ENCODE measurements at places on chromosomes 4 and X.
A peak's percentile ranks its signal among the peaks of the same experiment; 100 is the strongest.

GRCh38 chrX:51893931-51894696 is 691 bp downstream of the MAGED1 start:
- DNase-seq = peak; percentile 23

- no peak for DNase-seq
Observed at GRCh38 chr4:23500894-23501449, 388.9 kb downstream of the PPARGC1A start.

- DNase-seq = no peak
Observed at GRCh38 chrX:66005830-66006449, 33.9 kb downstream of the VSIG4 start.

DNA sequence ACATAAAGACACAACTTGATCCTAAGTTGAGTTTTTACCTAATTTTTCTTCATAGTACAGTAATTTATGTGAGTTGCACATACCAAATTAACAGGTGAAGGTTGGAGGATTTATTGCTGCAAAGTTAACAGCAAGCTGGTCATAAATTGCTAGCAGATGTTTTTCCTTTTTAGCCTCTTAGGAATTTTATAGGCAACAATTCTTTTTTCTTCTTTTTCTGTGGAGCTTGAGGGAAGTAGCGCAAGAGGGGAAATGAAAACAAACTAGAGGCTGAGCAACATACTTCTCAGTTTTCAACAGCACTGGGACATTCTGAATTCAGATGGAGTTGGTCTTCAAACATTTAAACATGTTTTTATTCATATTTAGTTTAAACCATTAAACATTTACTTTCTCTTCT is 63.7 kb upstream of the TLR2 start:
- DNase-seq = no peak

DNA sequence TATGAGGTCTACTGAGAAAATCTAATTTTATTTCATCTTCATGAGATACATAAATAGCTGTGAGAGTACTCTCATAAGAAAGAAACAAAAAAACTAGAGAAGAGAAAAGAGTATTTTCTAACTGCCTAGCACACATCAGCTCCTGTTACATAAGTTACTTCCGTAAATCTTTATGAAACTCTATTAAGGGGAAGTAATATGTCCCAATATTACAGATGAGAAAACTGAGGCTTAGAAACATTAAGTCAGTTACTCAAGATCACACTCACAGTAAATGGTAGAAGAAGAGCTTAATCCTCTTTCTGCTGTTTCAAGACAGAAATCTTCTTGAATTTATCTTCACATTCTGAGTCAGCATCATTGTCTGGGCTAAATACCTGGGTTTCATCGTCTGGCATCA is 164.1 kb downstream of the DTHD1 start:
- DNase-seq = no peak

DNA sequence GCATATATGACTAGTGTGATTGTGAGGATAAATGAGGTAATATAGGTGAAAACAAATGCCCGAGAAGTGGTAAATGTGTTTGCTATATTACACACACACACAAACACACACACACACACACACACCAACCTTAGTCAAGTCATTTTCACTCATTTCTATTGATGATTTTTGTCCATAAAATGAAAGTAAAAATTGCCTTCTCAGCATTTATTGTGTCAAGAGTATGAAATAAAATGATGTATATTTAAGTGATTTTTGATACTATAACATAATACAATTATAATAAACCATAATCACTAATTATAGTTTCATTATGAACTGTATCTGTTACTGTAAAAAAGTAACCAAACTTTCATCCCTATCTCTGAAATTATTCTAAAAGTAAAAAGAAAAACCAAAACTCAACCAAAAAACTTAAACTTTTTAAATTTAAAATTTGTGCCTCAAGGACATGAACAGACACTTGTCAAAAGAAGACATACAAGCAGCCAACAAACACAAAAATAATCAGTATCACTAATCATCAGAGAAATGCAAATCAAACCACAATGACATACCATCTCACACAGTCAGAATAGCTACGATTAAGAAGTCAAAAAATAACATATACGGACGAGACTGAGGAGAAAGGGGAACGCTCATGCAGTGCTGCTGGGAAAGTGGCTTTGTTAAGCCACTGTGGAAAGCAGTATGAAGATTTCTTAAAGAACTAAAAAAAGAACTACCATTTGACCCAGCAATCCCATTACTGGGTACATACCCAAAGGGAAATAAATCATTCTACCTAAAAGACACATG is 601.0 kb downstream of the TMA16 start:
- DNase-seq = no peak

DNA sequence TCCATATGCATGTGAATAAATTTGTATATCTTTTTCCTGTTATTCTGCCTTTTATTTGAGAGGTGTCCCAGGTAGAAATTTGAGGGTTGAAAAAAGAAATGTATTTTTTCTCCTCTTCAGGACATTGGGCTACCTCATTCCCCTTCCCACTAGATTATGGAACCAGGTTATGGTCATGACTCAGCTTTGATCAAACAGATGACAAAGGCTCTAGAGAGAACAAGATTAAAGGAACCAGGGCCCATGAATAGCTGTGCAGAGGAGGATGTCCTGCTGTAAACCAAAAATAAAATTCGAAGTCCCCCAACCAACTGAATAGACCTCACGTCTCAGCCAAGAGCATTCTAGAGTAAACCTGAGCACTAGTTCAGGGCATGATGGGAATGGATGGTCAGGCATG is 313.2 kb downstream of the RAPGEF2 start:
- no peak for DNase-seq

DNA sequence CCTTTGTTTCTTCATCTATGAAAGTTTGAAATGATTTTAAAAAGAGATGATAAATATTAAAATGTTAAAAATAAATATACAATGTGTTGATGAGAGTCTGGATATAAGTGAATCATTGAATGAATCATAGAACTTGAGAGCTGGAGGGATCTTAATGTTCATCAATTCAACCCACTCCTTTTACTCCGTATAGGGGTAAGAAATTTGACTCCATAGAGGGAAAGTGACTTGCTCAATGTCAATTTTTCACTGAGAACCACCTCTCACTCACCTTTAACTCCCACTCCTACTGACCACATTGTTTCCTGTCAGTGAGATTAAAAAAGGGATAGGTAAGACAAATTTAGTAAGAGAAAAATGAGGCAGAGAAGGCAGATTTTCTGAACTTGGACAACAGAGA is 557.2 kb upstream of the GRIA3 start:
- no peak for DNase-seq

DNA sequence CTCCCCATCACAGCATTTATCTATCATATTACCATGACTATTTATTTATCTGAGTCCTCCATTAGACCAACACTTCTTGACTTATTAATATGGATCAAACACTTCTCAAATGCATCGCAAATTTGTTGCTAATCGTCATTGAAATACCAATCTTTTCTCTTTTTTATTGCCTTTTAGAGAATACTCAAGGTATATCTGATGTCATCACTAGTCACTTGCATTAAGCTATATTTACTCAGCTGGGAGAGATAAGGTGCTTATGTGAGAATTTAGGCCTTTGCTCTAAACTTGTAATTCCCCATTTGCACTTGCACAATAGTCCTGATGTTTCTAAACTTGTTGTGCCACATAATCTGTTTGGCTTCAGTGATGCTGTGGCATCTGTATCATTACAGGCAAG is 95.0 kb downstream of the RASGEF1B start:
- DNase-seq = no peak

DNA sequence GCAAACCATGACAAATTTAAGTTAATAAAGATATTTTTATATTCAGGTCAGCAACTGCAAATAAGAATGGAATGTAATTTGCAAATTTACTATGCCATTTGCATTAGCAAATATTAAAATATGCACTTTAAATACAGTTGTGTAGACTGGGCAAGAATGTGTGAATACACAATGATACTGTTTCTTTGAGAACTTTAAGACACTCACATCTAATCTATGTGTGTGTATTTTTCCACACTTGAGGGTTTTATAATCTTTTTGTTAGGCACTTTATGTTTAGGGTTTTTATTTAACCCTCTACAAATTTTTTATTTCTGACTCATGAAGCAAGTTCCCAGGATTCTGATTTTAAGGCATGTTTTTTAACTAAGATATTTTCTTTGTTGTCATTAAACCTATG is 23.9 kb upstream of the NDNF start:
- no peak for DNase-seq

GRCh38 chr4:76523593-76523992 is 88.6 kb downstream of the SHROOM3 start:
- DNase-seq = no peak

- DNase-seq = no peak
Observed at GRCh38 chrX:75784680-75785491, at the start of gene MAGEE2. Gene MAGEE2, minus strand, starts transcription at chrX:75785254. Its CDS starts 203 bp downstream, at chrX:75785051.

- no peak for DNase-seq
Observed at GRCh38 chr4:134297765-134298164, 96.2 kb upstream of the PABPC4L start.

- peak; percentile 13 for DNase-seq
Observed at GRCh38 chr4:71184195-71184781, 154.5 kb upstream of the SLC4A4 start.

GRCh38 chrX:28586981-28587551 is at the start of gene IL1RAPL1:
Gene IL1RAPL1, plus strand, starts transcription at chrX:28587446.
- DNase-seq = no peak

DNA sequence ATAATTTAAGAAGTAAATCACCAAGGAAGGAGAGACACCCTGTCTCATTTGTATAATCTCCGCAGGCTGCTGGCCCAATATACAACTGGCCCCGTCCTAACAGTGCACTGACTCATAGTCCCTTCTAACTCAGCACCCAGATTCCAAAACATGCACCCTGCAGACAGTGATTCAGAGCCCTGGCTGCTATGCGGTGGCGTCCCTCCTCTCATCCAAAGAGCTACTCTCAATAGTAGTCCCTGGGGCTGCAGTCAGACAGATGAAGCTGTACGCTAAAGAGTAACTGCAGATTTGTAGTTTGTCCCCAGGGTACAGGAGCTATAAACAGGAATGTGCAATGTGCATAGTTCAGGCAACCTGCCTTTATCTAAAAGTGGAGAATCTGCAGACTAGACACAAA is 23.0 kb downstream of the GABRA3 start:
- no peak for DNase-seq

- no peak for DNase-seq
Observed at GRCh38 chrX:16213961-16214360, 46.7 kb downstream of the MAGEB17 start.

DNA sequence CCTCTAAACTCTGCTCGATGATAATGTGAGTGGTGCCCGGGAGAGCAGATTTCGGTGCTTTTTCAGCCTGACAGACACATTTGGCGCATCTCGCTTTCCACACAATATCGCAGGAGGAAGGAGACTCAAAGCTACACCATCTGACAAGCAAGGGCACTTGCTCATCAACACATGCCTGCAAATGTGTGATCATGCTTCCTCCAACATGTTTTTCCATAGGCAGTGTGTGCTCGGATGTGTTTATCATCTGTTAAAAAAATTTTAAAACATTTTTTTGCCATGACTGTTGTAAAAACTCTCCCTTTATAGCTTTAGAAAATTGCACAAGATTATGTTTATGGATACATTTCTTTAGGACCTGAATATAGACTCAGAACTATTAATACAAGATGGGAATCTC is 170.3 kb upstream of the PUDP start:
- no peak for DNase-seq

- DNase-seq = no peak
Observed at GRCh38 chr4:37827802-37828321, 1.4 kb downstream of the PGM2 start.

DNA sequence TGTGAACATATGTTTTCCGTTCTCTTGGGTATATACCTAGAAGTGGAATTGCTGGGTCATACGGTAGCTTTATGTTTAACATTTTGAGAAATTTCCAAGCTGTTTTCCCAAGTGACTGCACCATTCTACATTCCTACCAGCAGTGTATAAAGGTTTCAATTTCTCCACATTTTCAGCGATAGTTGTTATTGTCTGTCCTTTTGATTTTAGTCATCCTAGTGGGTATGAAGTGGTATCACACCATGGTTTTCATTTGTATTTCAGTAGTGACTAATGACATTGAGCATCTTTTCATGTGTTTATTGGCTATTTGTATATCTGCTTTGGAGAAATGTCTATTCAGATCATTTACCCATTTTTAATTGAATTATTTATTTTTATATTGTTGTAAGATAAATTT is 2.4 kb downstream of the PPEF1 start:
- DNase-seq = no peak

- DNase-seq = no peak
Observed at GRCh38 chr4:45663003-45663402, 460.9 kb downstream of the GABRG1 start.

DNA sequence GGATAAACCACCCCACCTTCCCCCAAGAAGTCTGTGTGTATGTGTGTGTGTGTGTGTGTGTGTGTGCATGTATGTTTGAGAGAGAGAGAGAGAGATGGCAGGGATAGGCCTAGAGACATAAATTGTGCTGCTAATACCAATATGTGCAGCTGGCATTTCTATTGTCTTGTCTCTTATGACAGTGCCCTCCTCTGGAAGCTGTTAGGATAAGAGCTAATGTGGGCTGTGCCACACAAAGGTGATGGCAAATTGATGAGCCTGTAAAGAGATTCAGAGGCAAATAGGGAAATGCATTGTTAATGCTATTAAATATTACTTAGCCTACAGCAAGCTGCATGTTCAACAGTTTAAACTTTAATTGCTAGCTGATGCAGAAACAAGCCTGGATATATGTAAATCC is 332.0 kb downstream of the NKX6-1 start:
- DNase-seq = peak; percentile 4

GRCh38 chr4:1600211-1600780 is 83.8 kb downstream of the FAM53A start:
- DNase-seq = no peak

DNA sequence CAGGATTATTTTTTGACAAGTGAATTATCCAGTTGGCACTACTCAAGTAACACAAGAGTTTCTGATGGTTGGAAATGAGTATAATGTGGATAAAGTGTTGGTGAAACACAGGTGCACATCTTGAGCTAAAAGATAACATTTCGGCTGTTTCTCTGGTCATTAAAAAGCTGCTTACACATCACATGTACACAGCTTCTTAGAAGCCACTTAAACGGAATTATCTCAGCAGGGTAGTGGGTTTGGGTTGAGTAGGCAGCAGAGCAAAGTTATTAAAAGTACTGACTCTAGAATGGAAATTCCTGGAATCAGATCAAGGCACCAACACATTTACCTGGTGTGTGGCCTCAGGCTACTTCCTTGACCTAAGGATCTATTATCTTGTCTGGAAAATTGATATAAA is 55.4 kb upstream of the RASSF6 start:
- no peak for DNase-seq
